Activated T-cell treated with anti-CD3 and anti-CD28 coated beads for 24 hours (primary cell): ENCODE measurements at places on chromosomes 7 and 10.

DNA sequence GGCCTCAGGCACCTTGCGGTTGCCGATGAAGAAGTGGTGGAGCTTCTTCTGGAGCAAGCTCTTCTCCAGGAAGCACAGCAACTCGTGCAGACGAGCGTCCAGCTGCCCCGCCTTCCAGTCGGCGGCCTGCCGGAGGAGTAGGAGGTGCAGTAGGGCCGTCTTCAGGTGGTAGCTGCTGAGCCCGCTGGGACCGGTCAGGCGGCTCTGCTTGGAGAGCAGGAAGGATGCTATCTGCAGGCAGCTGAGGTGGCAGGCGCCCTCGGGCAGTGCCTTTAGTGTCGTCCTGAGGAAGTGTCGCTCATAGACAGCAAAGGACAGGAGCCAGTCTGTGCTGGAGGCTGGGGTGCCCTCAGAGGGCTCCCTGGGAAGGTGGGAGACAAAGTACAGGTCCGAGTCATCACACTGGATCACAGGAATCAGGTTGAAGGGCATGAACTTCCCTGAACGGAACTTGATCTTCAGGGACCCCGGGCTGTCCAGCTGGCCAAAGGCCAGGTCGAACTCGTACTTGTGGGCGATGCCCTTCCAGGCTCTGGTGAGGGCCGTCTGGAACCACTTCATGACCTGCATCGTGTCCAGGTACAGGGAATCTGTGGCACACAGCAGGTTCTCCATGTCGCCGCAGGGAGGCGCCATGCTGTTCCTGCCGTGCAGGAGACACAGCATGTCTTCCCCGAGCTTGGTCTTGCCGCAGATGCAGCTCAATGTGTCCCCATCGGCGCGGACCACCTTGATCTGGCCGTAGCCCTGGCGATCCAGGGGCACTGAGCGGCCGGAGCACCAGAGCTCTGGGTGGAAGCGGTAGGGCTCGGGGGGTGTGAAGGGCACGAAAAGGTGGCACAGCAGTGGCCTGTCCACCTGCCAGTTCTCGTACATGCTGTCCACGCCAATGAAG is 23.4 kb downstream of the ITPRIP start:
- no peak for DNase-seq

GRCh38 chr10:100895896-100896295 is 16.9 kb upstream of the SLF2 start:
- no peak for DNase-seq

GRCh38 chr7:131897790-131898165 is 341.4 kb upstream of the PODXL start:
- no peak for DNase-seq

DNA sequence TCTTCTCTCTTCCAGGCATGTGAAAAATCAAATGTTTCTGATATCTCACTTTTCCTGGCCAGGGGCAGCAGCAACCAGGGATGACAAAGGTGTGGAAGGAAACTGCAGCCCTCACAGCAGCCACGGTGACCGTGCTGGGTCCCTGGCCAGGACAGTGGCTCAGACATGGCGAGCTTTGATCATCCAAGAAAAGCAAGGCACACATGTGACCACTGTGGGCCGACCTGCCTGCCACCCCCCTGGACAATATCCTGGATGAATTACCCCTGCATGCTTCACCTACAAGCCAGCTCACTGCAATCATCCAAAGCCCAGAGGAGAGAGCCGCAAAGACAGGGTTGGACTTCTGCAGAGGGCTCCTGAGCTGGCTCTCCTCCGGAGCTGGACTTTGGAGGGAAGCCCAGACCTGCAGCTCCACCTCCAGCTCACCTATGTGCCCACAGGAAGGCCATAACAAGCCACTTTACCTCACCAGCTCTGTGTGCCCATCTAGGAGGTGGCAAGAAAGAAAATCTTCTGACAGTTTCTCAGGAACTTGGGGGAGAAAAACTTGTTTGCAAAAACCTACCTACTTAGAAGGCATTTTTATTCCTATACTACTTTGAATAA is 2.7 kb downstream of the CHST15 start:
- no peak for DNase-seq

DNA sequence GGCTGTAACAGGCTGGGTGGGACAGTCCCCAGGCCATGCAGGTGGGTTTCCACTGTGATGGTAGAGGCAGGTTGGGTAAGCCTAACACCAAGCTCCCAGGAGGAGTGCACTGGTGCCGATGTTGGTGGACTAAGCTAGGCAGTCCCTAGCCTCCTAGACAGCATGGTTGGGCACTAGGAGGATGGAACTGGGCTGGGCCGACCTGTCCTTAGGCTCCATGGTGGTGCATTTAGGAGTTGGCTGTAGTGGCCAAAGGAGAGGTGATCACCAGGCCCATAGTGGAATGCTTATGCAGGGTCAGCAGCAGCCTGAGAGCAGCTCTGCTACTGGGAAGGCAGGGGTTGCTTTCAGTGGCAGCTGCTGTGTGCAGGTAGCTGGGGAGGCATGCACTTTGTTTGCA is 247.7 kb upstream of the CNTNAP2 start:
- DNase-seq: no peak
